COLO829 (cell line): ENCODE measurements at places on chromosomes 1 and 21.

GRCh38 chr1:246540738-246541491 lies 25.1 kb downstream of the TFB2M start:
- no peak for DNase-seq

- DNase-seq: no peak
Measured at GRCh38 chr1:97738270-97738669, 182.6 kb downstream of the DPYD start.

- peak; percentile 53 for DNase-seq
Measured at GRCh38 chr1:232385221-232385620, 244.7 kb downstream of the SIPA1L2 start.

DNA sequence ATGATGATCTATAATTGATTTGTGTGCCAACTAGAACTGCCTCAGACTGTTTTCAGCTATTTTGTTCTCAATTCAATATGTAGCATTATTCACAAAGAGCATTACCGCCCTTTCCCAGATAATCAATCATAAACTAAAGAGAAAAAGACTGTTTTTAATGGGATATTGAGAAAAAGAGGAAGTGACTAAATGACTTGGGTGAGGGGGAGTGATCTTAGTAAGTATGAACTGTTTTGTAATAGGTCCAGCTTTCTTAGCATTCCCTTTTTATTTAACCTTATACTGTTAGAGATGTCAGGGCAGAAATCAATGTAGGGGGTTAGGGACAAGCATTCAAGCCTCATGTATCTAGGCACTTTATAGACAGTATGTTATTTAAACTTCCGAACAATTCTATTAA lies 157.8 kb upstream of the DPYD start:
- no peak for DNase-seq

GRCh38 chr1:93569489-93569888 lies 112.1 kb downstream of the BCAR3 start:
- DNase-seq: no peak

DNA sequence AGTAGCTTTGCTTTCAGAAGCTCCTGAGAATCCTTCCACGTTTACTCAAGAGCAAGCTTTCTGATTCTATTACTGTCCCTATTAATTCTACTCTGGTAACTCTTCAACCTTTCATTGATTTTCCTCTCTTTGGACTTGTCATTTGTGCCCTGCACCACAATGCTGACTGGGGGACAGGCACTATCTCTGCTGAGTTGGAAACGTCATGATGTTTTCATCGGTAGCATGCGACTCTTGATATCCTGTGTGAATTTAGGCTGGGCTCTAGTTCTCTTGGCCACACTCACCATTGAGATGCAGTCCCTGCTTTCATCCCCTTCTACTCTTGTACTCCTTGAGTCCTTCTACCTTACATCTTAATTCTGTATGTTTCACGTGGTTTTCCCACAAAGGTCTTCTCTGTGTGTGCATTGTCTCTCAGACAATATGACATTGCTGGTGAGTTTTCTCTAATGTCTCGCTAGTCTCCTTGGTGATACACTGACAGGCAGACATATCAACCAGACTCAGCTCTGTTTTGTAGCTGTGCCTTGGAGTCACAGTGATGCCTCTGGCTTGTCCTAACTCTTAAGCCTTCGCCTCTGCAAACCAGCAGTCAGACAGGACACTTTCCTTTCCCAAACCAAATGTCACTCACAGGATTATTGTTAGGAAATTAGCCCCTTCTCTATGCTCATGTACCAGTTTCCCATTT lies 223.6 kb upstream of the ADGRL2 start:
- no peak for DNase-seq

- DNase-seq: no peak
Measured at GRCh38 chr1:173193639-173194038, 13.5 kb downstream of the TNFSF4 start.

DNA sequence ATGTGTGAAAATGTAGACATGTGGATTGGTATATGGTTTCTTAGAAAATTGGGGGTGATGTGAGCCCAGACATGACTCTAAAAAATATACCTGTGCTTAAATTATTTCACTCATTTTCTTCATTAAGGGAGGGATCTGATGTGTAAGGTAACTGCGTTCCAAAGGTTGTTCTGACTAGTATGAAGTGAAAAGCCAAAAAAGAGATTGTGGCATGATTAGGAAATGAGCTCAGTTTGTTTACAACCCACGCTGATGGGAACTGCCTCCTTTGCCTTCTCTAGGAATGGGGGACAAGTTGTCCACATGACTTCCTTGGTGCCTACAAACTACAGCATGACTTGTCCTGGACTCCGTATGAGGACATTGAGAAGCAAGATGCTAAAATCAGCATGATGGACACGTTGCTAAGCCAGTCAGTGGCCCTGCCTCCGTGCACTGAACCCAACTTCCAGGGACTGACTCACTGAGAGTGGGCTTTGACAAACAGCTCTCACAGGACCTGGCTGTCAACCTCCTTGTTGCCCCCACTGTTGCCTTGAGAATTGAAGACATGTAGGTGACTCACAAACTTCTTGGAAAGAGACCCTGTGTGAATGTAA lies 8.0 kb downstream of the C1orf50 start:
- no peak for DNase-seq

DNA sequence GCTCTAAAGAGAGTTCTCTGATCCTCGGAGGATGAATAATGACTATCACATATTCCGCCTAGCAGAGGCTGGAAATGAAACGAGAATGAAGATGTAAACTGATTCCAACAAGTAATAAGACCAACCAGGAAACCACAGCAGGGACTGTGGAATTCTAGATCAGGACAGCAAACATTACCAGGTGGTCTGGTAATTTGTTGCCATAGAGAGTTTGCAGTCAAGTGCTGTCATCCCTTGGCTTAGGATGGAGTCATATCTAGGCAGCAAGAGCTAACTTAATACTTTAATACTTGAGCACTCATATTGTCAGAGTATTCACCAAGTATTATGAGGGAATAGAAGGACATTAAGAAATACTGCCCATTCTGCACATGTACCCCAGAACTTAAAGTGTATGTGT lies 45.1 kb upstream of the MUTYH start:
- DNase-seq: no peak

GRCh38 chr1:84264961-84265360 lies 36.5 kb upstream of the SAMD13 start:
- DNase-seq: no peak

DNA sequence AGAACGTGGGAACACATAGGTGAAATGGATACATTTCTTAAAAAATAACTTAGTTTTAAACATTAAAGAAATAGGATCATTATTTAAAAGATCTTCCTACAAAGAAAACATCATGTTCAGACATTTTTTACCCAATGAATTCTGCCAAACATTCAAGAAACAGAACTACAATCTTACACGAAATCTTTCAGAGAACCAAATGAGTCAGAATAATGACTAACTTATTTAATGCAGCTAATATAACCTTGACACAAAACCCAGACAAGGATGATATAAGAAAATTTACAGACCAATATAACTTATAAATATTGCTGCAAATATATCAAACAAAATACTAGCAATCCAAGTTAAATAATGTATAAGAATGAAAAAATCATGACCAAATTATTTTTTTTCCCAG lies 220.1 kb upstream of the KCNK2 start:
- no peak for DNase-seq

GRCh38 chr21:38951095-38951730 lies 145.5 kb downstream of the ETS2 start:
- no peak for DNase-seq

DNA sequence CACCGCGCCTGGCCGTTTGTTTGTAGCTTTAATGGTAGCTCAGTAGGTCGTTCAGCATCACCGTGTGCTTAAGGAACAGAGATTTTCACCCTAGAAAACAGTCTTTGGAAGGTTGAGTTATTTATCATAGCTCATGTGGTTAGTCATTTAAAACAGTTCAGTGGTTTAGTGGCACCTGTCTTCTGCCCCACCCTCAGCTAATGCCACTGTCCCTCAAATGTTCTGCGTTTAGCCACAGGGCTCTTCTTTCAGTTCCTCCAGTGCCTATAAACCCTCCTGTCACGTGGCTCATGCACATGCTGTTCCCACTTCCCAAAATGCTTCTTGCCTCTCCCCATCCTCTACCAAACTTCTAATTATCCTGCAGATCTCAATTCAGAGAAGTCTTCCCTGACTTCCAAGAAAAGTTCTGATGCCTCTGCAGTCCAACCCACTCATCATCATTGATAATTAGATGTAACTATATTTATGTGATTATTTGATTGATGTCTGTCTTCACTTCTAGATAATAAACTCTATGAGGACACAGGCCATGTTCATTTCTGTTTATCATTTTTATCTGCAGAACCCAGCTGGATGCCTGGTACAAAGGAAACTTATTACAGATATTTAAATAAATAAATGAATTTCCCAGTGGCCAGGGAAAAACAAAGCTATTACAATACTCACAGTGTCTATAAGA lies 14.4 kb upstream of the DIPK1A start:
- no peak for DNase-seq
